ENCODE measurements at places on chromosomes 11 and 22.

DNA sequence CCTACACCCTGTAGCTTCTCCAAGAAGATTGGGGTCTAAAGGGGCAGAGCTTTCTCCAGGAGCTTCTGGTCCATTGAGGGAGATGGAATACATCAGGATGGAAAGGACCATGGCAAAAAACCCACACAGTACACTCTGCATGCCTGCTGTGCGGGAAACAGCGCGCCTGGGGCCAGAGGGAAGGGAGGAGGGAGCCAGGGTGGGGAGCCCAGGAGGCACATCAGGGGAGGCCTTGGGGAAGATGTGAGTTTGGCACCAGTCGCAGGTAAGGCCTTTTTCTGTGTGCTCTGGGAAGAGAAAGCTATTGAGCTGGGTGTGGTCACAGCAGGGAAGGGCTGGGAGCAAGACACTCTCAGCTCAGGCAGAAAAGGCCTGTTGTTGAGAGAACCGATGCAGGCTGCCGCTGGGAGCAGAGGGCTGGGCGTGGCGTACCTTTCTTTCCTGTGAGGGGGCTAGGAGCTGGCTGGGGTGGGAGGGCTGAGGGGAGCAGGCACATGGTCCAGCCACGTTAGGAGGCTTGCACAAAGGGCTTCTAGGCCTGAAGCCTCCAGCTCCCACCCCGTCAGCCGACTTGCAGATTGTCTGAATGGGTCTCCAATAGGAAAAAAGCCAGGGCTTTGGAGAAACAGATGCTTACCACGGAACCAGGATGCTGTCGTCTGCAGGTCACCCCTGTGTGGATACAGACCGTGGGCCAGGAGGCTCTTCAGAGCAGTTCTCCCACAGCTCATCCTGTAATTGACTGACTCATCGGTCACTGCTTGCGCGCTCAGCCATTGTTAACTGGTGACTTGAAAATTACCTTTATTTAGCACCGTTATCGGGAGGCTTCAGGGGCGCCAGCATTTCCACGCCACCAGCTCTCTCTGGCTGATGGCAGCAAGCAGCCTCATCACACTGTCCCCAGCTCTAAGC is 237.3 kb downstream of the ST3GAL4 start:
- no peak for DNase-seq

GRCh38 chr11:23103416-23103815 is 243.1 kb upstream of the CCDC179 start:
- no peak for DNase-seq

- DNase-seq, result no peak
Observed at GRCh38 chr11:71184421-71185210, 67.8 kb downstream of the SHANK2 start.

DNA sequence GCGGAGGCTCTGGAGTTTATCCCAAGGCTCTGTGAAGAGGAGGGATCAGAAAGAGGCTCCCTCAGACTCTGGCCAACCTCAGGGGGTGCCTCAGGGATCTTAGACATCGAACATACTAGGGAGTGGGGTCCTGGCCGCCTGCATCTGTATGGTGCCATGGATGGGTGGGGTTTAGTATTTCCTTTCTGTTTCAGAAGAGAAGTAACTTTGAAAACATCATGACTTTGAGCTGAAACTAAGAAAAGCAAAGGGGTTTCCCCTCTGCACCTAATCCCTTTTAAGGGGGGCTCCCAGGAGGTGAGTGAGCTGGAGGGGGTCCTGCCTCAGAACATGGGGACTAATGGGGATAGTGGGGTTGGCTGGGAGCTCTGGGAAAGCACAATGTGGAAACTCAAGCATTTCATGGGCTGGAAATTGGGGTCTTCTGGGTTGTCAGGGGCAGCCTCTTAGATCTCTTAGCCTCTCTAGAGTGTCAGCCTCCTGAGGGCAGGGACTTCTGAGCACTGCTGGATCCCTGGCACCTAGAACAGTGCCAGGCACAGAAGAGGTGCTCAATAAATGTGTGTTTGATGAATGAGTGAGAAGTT is 11.8 kb upstream of the SSTR3 start:
- no peak for DNase-seq

GRCh38 chr11:13344818-13345217 is 67.2 kb downstream of the BMAL1 start:
- DNase-seq, result no peak

- DNase-seq, result no peak
Observed at GRCh38 chr11:69931994-69932910, 113.0 kb upstream of the FGF3 start.

DNA sequence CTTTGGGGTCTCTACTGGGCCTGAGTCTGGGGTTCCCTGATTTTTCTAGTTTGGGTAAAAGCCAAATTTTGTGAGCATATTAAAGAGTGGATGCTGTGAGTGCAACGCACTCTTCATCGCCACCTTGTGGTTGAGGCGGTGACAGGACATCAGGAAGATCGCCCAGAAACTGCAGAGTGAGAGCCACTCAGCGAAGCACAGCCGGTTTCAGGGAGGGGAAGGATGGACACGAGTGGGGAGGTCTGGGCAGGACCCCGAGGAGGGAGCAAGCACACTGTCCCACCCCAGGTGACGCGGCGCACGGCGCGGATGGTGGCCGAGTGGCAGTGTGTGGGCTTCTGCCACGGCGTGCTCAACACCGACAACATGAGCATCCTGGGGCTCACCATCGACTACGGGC is 9.1 kb downstream of the SELENOO start:
- peak; percentile 54 for DNase-seq

DNA sequence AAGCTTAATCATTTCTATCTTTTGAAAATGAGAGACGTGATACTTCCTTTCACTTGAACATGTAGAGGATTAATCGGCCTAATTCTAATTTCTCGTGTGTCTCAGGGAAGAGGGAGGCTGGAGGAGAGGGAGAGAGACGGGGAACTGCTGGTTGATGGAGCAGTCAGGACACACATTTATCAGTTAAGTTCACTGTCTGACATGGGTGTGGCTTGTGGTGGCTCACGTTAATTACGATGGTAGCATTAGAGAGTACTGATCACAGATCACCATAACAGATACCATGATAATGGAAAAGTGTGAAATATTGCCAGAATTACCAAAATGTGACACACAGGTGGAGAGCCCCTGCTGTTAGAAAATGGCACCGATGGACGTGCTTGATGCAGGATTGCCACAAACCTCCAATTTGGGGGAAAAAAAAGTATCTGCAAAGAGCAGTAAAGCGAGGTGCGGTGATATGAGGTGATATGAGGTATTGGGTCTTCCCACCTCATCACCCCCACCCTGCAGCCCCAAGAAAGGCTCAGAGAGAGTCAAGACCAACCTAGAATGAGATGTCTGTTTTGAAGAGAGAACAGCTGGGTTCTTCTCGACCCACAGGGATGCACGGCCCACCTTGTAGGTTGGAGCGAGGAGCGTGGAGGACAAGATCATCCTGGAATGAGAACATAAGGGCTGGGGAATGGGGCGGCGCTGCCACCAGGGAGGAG is 19.7 kb downstream of the ZBED4 start:
- no peak for DNase-seq

GRCh38 chr11:70462818-70463477 is 64.6 kb downstream of the CTTN start:
- DNase-seq, result no peak

- DNase-seq, result peak; percentile 89
Observed at GRCh38 chr11:69449320-69450063, 32.0 kb upstream of the LINC01488 start.

- peak; percentile 11 for DNase-seq
Observed at GRCh38 chr22:20604776-20605221, 97.4 kb downstream of the MED15 start.

- DNase-seq, result no peak
Observed at GRCh38 chr11:21622566-21622965, 570.3 kb upstream of the ANO5 start.
